ENCODE measurements at places on chromosomes 5 and 9.

DNA sequence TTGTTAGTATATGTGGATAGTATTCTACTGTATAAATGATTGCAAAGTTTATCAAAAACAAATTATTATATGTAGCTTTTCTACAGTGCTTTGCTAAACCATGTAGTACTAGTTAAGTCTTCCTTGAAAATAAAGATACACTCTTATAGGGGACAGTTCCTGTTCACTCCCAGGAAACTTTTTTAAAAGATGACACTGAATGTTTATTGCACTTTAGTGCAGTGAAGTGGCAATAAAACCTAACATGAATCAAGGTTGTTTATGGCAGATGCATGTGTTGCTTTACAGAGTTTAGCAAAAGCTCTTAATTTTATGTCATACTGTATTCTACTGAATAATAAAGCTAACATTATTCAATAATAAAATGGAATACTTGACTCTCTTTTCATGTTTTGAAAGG, 51.7 kb downstream of the GABRA1 start:
- no peak for DNase-seq

DNA sequence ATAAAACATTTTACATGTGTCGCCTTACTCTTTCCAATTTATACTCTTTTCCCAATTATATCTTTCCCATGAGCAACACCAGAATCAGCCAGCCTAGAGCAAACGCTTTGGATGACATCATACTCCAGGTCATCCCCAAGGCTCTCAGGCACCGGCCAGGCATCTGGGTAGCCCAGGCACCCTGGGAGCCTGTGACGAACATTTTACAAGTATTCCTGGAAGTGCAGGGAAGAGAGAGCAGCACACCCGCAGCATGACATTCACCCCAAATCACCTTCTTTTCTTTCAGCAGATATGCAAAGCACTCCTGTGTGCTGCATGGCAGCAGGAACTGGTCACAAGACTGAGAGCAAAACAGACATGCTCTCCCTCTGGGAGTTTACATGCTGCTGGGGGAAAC, 75.7 kb upstream of the SMIM23 start:
- DNase-seq: no peak

DNA sequence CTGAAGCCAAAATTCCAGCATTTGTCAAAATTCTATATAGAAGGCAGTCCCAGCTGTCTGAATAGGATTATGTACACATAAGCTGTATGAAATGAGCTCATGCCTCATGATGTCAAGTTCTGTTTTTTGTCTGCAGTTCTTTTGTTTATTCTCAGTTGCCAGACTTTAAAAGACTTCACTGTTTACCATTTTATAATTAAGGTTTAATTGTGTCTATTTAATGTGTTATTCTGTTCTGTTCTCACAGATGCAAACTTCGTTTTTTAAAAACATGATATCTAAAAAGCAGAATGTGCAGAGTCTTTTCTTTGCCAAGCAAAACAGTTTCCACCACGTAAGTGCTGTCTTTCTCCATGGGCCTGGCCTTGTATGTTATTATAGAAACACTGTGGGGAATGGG, 31.1 kb downstream of the ERAP1 start:
- no peak for DNase-seq

- DNase-seq: no peak
These were observed 65.1 kb downstream of the BASP1 start for GRCh38 chr5:17282283-17283120.

- DNase-seq: no peak
These were observed 610 bp downstream of the GFRA3 start for GRCh38 chr5:138273834-138274188.

- DNase-seq: no peak
These were observed 8.1 kb upstream of the MLLT3 start for GRCh38 chr9:20630241-20630943.

DNA sequence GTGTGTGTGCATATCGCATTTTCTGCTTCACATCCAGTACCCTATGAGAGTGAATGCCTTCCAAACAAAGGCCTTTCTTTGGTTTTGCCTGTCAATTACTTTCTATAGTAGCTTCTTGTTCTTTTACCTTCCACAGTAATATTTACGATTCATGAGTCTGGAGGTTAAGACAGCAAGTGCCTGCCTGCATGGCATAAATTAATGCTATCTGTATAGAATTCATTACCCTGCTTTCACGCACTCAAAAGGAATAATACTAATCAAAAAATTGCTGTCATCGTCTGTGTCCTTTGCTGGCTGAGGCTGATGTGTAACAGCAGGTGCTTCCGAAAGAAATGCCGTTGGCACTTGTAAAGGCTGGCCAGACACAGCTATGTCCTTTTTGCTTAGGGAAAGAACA, 1304.4 kb upstream of the CDH6 start:
- DNase-seq: no peak

DNA sequence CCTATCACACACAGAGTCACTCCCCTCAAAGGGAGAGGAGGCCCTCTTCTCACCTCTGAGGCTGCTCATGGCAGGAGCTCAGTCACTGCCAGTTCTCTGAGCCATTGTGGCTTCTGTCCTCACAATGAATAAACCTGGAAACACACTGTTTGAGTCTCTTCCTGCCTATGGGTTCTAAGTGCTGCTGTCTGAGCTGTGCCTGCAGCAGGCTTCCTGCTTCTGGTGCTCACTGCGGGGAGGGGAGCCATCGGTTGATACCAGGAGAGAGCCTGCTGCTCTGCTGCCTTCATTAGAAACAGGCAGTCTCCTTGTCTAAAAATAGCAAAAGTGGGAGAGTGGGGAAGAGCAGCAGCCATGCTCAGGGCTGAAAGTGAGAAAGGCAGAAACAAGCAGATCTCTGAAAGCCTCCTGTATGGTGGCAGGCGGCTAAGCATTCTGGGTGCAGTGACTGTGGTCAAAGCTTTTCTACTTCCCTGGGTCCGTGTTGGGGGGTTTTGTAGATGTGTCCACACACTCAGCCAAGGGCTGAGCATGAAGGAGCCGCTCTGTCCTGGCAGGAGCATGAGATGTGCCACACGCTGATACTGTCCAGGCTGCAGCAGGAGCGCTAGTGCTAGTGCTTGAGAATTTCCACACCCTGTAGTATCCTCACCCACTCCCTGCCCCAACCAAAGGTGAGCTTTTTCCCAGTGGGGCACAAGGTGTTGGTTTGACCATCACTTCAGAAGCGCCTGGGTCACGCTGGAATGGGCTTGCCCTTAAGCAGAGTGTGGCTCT, 34.2 kb downstream of the PRKACG start:
- DNase-seq: no peak

- DNase-seq: no peak
These were observed 18.1 kb upstream of the CLK4 start for GRCh38 chr5:178644826-178645545.

GRCh38 chr9:27194401-27195091, 85.5 kb downstream of the TEK start:
- peak; percentile 5 for DNase-seq

- DNase-seq: no peak
These were observed 48.0 kb downstream of the FBXO4 start for GRCh38 chr5:41973087-41973486.

GRCh38 chr9:90665072-90665471, 22.4 kb upstream of the DIRAS2 start:
- DNase-seq: no peak

DNA sequence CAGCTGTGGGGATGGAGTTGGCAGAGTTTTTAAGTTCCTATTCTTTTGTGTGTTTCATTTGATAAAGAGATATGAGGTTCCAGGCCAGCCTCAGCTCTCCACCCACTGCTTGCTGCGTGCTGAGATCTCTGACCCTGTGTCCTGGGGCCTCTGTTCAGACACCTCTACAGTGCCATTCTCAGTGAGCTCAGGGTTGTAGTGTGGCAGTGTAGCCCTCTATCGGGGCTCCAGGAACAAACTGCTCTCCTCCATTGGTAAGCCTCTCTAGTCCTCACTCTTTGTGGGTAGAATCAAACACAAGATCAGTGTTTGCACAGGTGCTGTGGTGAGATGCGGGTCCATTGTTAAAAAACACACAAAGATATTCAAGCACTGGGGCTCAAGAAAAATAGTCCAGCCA, 386.6 kb upstream of the RPS23 start:
- no peak for DNase-seq

DNA sequence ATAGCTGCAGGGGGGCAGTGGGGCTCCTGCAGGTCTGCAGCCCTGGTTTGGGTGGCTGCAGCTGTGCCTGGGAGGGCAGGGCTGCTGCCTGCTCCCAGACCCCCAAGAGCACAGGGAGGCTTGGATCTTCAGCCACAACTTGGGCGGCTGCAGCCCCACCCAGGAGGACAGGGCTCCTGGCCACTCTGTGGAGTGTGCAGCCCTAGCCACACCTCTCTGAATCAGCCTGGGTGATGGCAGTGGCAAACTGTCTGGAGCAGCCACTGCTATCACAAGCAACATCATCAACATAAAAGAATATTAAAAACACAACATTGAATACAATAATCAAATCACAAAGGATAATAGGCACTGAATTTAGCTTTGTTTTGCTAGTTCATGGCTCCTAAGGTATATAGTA, 164.9 kb upstream of the SLC27A6 start:
- DNase-seq: no peak

GRCh38 chr5:171249460-171249859, 59.6 kb upstream of the TLX3 start:
- no peak for DNase-seq

- no peak for DNase-seq
These were observed 17.6 kb downstream of the TNFAIP8 start for GRCh38 chr5:119373449-119373858.

DNA sequence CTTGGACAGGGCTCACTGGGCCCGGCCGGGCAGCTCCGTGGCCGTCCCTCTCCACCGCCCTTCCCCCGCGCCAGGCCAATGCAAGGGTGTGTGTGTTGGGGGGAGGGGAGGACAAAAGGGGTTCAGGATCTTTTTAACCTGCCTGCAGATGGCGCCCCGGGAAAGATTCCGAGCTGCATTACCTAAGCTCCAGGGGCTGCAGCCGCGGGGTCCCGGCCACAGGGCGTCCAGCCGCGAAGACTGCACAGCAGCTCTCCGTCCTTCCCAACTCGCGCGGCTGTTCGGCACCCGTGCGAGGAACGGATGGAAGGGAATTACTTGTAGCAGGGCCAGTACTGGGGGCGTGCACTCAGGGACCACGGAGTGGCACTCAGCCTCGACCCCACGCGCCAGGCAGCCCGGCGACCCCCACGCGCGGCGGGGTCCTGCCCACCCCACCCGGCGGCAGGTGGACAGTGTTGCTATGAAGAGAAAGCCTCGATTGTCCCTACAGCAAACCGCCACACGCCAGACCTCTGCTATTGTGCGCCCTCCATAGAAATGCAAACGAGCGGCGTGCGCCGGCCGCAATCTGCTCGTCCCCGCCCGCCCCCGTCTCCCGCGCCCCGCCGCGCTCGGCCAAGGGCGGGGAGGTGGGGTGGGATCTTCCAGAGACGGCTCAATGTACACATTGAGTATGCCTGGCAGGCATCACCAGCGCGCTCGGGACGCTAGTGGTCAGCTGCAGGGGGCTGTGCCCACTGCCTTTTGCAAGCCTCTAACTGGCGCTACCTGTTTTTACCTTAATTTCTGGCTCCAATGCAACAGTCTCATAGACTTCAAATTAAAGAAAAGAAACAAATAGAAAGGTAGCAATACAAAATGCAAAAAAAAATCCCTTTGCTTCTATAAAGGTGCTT, 796 bp upstream of the GADD45G start:
- DNase-seq: peak; percentile 72

- no peak for DNase-seq
These were observed 185.5 kb downstream of the RGS3 start for GRCh38 chr9:113649054-113649453.

DNA sequence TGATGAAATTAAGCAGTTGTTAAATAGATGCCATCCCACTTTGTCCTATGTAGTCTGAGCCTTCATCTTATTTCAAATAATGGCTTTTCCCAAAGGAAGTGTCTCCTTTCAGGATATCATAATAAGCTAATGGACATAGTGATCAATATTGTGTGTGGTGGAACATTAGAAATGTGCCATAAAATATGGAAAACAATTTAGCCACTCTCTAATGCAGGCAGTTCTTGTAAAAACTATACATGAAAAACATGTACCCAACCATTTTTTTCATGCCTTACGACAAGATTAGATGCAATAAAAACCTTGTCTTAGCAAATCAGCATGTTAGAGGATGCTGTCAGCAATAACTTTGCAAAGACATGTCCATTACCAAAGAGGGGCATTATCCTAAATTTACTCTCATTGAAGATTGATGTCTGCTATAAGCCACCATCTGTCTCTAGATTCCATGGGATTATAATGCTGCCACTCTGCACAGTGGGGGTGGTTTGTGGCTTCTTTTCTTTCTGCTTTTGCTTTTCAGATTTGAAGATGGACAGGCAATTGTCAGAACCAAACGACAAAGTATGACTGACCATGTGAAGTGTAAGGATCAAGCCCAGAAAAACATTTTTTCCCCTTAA, 724.0 kb upstream of the ZNF608 start:
- no peak for DNase-seq

DNA sequence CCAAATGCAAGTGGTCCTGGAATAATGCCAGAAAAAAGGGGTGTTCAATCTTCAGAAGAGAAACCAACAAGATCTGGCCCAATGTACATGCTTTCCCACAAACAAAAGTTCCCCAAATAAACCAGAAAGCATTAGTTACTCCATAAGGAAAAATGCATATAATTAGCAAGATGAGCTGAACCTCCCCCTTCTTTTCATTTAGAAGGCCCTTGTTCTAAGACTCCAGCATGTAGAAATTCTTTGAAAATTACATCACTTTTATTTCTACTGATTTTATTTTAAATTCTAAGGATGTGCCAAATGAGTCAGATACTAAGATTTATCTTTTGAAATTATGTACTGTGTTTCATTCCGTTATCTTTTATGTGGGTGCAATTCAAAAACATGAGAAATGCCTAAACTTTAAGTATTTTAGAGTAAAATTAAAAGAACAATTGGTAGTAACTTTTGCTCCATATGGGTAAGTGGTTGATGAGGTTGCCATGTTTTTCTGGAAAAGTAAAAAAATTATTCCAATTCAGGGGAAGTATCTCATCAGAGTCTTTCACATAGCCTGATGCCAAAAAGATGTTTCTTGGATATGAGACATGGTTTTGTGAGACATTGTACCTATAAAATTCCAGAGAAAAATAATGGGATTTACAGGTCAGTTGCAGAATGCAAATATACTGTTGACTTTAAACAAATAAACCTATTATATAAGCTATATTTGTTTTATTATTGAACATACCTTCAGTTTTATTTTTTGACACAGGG, 106.5 kb upstream of the CCDC112 start:
- no peak for DNase-seq

DNA sequence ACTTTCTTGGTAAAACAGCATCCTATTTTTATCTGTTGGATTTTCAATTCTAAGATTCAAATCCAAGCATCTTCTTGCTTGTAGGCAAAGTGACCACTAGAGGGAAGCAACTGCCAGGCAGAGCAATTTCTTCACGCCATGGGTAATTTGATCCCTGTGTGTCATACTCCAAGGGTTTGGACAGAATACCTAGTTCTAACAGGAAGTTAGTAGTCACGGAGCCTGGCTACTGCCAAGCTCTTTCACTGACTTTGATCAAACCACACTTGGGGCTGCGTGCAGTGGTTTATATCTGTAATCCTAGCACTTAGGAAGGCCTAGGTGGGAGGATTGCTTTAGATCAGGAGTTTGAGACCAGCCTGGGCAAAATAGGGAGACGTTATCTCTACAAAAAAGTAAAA, 473.6 kb upstream of the TNC start:
- peak; percentile 83 for DNase-seq
